Endodermal cell (in vitro differentiated cells): ENCODE measurements at places on chromosomes 6 and 20.
A peak's percentile ranks its signal among the peaks of the same experiment; 100 is the strongest.

DNA sequence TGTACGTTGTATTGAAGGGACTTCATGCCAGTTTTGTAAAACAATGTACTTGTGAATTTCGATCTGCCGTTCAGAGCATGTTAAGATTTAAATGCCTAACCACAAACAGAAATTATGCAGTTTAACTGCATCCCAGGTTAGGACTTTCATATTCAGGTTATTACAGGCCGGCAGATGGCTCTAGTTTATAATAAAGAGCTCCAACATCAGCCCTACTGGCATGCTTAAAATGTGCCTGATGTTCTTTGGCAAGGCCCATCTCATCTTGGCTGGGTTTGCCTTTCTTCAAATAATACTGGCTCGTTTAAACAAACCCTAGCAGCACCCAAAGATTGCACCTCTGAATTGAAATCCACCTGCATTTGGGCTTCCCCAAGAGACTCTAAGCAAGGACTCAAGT, 169.3 kb upstream of the RIN2 start:
- no peak for DNase-seq

GRCh38 chr6:7087491-7087979, 20.2 kb upstream of the RREB1 start:
- no peak for DNase-seq

GRCh38 chr6:111870051-111870741, 3.1 kb downstream of the FYN start:
- DNase-seq, result no peak

DNA sequence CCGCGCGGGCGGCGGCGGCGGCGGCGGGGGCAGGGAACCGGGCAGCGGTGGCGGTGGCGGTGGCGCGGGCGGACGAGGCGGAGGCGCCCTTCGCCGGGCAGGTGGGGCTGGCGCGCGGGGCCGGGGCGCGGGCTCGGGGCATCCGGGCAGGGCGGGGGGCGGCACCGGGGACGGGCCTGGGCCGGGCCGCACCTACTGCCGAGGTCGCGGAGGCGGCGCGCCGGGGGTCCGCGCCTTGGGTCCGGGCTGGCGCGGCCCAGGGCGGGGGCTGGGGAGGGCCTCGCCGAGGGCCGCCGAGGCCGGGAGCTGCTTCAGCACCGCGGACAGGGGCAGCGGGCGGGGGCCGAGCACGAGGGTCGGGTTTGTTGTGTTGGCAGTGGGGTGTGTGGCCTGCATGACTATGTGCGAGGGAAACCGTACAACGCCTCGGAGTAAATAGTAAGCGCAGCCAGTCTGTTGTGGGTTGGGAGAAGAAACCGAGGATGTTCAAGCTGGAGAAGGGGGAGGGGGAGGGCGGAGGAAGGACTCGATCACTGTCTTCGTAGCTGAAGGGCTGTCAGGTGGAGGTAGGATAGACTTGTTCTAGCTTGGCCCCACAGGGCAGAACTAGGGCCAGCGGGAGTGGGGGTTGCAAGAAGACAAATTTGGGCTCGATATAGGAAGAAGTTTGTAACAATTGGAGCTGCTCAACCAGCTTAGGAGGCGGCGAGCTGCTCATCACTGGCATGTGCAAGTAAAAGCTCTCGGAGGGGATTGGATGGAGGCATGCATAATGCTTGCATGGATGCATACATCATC, 593 bp downstream of the MMP24 start:
- DNase-seq, result peak; percentile 91
